ENCODE measurements at places on chromosomes 13 and 19. TPM values are rescaled to one million over a fixed set of nuclear protein-coding genes. Genes with fewer than 3 reads are reported as not detected.

The ZFP28 gene
- 2.2 TPM for total RNA-seq

The ZNF880 gene
- 3.2 TPM for total RNA-seq

The SERTAD3 gene
- 7.9 TPM for total RNA-seq

The DENND1C gene
- not detected for total RNA-seq

The PCDH17 gene
- total RNA-seq = 0.11 TPM

The LILRB5 gene
- total RNA-seq = not detected

The C19orf33 gene
- 169 TPM for total RNA-seq

The SLC10A2 gene
- total RNA-seq = not detected

The RAVER1 gene
- total RNA-seq = 81.8 TPM

The FXYD1 gene
- not detected for total RNA-seq

The WIZ gene
- total RNA-seq = 35.1 TPM

GRCh38 chr19:17618936-17619335, 63.5 kb downstream of the COLGALT1 start:
- no peaks in the 10 kb centered on the region for H3K27me3 ChIP-seq
- no peaks in the 10 kb centered on the region for H3K36me3 ChIP-seq
- H3K4me3 ChIP-seq = no peak overlapping the region
- no peak overlapping the region for H3K27ac ChIP-seq
- DNase-seq = no peak

DNA sequence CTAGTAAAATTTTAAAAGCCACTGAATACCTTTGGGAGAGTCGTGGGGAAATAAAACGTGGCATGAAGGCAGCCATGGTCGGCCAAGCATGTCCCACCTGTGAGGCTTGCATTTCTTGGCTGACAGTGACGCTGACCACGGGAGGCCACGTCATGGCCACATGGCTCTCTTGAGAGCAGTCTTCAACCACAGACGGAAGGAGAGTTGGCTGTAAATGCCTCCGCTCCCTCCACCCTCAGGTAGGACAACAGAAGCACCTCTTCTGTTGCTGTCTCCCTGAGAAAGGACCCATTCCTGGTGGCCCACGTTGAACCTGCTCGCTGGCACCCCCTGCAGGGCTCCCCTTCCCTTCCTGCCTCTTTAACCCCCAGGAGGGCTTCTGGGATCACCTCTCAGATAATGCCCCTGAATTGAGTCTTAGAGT, 10.6 kb upstream of the LRRC25 start:
- H3K4me3 ChIP-seq = no peak overlapping the region
- H3K27ac ChIP-seq = no peak overlapping the region
- no peaks in the 10 kb centered on the region for H3K36me3 ChIP-seq

DNA sequence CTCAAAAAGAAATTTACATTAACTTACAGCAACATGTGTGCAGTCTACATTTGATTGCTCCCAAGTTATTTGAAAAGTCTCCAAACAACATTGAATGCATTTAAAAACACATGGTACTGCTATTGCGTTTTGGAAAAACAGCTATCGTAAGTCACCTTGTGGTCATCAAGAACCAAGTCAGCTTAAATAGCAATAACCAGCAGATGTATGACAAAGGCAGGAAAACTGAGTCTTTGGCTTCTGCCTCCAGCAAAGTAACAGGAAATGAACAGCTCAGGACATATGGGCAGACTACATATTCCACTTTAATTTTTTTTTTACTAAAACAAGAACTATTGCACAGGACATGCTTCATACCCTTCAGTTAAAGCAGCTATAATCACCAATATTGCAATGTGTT, 580.6 kb upstream of the SPRY2 start:
- no peaks in the 10 kb centered on the region for H3K27me3 ChIP-seq
- no peak for DNase-seq
- no peaks in the 10 kb centered on the region for H3K36me3 ChIP-seq
- no peak overlapping the region for H3K27ac ChIP-seq
- H3K4me3 ChIP-seq = no peak overlapping the region
- no peaks in the 10 kb centered on the region for H3K4me1 ChIP-seq

- no peak for DNase-seq
- peaks cover 51% of the 10 kb centered on the region for H3K36me3 ChIP-seq
- H3K4me3 ChIP-seq = no peak overlapping the region
- no peaks in the 10 kb centered on the region for H3K27me3 ChIP-seq
These were observed 14.0 kb upstream of the ZNF491 start for GRCh38 chr19:11784356-11784755.

GRCh38 chr19:19305066-19305465, 15.2 kb downstream of the SUGP1 start:
- no peaks in the 10 kb centered on the region for H3K4me1 ChIP-seq
- no peak for DNase-seq
- no peak overlapping the region for H3K27ac ChIP-seq
- H3K4me3 ChIP-seq = no peak overlapping the region
- peaks cover 27% of the 10 kb centered on the region for H3K36me3 ChIP-seq
- no peaks in the 10 kb centered on the region for H3K27me3 ChIP-seq

DNA sequence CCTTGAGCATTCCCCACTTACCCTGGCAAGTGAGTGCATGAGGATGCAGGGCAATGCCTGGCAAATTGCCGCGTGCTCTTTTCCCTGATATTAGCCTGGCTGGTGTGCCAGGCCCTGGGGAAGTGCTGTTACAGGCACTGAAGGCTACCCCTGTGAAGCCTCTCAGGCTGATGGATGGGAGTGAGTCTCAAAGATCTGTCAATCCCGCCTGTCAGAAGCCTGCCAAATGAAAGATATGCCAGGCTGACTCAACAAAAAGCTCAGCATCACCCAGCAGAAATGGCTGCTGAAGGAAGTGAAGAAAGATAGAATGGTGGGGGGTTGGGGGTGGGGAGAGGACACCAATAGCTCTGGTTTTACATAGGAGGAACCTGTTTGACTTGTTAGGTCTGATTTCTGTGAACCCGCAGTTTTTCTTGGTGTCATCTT, 112.1 kb downstream of the LACC1 start:
- H3K27me3 ChIP-seq = no peaks in the 10 kb centered on the region
- peak; percentile 14 for DNase-seq
- H3K4me1 ChIP-seq = peaks cover 6% of the 10 kb centered on the region
- H3K4me3 ChIP-seq = no peak overlapping the region
- no peak overlapping the region for H3K27ac ChIP-seq

- H3K4me1 ChIP-seq = peaks cover 14% of the 10 kb centered on the region
- H3K27ac ChIP-seq = peak overlapping the region; percentile 68
- no peaks in the 10 kb centered on the region for H3K27me3 ChIP-seq
These were observed 503.4 kb downstream of the TBC1D4 start for GRCh38 chr13:74978591-74978990.

- DNase-seq = peak; percentile 42
- H3K4me1 ChIP-seq = peaks cover 16% of the 10 kb centered on the region
- no peaks in the 10 kb centered on the region for H3K36me3 ChIP-seq
- no peak overlapping the region for H3K27ac ChIP-seq
- no peaks in the 10 kb centered on the region for H3K27me3 ChIP-seq
These were observed 63.9 kb downstream of the LHFPL6 start for GRCh38 chr13:39538816-39539790.

DNA sequence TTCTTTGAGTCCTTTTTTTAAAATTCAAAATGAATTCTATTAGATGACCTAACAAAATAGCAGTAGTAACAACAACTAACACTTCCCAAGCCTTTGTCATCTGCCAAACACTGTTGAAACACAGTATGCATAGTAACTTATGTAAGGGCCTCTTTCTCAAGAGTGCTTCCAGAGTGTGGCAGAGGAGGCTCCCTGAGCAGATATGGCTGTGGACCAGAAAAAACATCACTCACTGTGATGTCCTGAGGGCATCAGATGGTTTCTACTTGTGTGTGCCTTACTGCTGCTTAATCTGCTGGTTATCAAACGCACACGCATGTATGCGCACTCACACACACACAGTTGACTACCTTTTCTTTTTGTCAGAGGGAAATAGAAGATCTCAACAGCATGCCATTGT, 110.8 kb downstream of the DLEU7 start:
- no peak for DNase-seq
- H3K4me3 ChIP-seq = no peak overlapping the region
- H3K36me3 ChIP-seq = no peaks in the 10 kb centered on the region
- no peak overlapping the region for H3K27ac ChIP-seq
- no peaks in the 10 kb centered on the region for H3K4me1 ChIP-seq

GRCh38 chr13:73696271-73696670, 437.9 kb downstream of the KLF12 start:
- H3K4me1 ChIP-seq = no peaks in the 10 kb centered on the region
- H3K27ac ChIP-seq = no peak overlapping the region
- DNase-seq = no peak
- no peak overlapping the region for H3K4me3 ChIP-seq

GRCh38 chr13:110702591-110703526, 3.1 kb downstream of the CARS2 start:
- no peak for DNase-seq
- H3K27ac ChIP-seq = no peak overlapping the region
- H3K36me3 ChIP-seq = peaks cover 19% of the 10 kb centered on the region

DNA sequence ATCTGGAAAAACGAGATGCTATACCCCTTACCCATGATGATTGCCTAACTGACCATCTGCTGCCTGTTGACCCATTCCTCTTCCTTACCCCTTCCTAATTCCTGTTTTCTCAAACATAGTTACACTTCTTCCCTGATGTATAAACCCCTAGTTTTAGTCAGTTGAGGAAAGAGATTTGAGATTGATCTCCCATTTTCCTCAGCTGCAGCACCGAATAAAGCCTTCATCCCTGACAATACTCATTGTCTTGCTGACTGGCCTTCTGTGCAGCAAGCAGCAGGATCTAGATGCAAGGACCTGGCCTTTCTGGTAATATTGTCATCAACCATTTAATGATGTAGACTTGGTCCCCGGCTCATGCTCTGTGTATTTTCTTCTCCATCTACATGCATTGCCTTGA, 999 bp upstream of the ZNF264 start:
- no peak overlapping the region for H3K4me3 ChIP-seq
- H3K36me3 ChIP-seq = peaks cover 23% of the 10 kb centered on the region
- DNase-seq = no peak

GRCh38 chr19:2648528-2648937, 54.0 kb downstream of the GNG7 start:
- H3K27me3 ChIP-seq = no peaks in the 10 kb centered on the region
- H3K27ac ChIP-seq = no peak overlapping the region
- no peak overlapping the region for H3K4me3 ChIP-seq
- no peaks in the 10 kb centered on the region for H3K4me1 ChIP-seq
- peak; percentile 83 for DNase-seq

DNA sequence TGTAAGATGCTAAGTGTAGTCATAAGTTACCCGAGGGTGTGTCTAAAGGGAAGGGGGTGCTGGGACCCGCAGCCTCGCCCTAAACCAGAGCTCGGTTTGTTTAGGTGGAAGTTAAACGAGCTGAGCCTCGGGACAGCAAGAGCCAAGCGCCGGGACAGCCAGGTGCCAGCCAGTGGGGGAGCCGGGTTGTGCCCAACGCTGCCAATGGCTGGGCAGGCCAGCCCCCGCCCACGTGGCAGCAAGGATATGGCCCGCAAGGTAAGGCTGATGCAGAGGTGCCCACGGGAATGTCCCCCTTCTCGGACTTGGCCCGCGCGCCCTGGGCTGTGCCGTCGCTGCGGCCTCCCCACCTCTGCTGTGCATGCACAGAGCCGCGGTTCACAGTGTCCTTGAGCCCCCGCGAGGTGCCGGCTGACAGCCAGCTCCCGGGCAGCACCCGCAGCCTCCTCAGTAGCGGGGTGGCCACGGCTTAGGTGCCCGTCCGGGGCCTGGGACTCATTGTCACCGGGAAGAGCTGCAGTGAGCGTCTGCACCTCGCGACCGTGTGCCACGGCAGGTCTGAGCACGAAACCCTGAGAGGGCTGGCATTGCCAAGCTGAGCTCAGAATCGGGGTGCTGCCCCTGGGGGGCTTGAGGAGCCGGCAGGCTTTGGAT, 9.3 kb upstream of the RPS15 start:
- peaks cover 13% of the 10 kb centered on the region for H3K36me3 ChIP-seq
- no peaks in the 10 kb centered on the region for H3K4me1 ChIP-seq
- H3K27me3 ChIP-seq = no peaks in the 10 kb centered on the region
- no peak overlapping the region for H3K4me3 ChIP-seq
- H3K27ac ChIP-seq = no peak overlapping the region

DNA sequence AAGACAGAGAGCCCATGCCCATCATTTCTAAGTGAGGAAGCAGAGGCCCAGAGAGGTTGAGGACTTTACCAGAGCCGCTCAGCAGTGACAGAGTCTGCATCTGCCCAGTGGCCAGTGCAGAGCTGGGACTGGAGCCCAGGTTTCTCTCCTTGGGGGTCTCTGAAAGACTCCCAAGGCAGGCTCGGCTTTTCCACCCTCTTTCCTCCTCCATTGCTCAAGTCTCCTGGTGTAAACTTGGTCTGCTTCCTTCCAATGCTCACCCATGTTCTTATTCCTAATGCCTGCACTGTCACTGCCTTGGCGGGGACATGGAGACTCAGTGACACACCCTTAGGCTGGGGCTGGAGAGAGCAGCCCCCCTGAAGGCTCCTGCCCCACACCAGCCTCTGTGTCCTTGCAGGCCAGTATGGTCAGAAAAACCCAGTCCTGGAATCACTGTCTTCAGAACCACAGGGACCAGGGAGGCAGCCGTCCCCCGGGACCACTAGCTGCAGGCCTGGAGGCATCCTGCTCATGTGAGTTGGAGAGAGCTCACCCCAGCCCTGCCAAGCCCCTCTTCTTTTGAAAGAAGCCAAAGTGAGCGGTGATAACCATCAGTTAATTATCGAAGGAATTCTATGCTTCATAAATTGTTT, 211.0 kb upstream of the ZNF536 start:
- no peaks in the 10 kb centered on the region for H3K4me1 ChIP-seq
- H3K4me3 ChIP-seq = no peak overlapping the region
- DNase-seq = no peak
- H3K27me3 ChIP-seq = no peaks in the 10 kb centered on the region

- no peak overlapping the region for H3K27ac ChIP-seq
- peaks cover 22% of the 10 kb centered on the region for H3K4me1 ChIP-seq
- no peaks in the 10 kb centered on the region for H3K27me3 ChIP-seq
- DNase-seq = no peak
- H3K4me3 ChIP-seq = no peak overlapping the region
These were observed 88.8 kb downstream of the FNDC3A start for GRCh38 chr13:49064476-49064875.

GRCh38 chr13:97267418-97268059, 45.4 kb downstream of the MBNL2 start:
- H3K27ac ChIP-seq = no peak overlapping the region
- H3K36me3 ChIP-seq = no peaks in the 10 kb centered on the region
- no peaks in the 10 kb centered on the region for H3K27me3 ChIP-seq

DNA sequence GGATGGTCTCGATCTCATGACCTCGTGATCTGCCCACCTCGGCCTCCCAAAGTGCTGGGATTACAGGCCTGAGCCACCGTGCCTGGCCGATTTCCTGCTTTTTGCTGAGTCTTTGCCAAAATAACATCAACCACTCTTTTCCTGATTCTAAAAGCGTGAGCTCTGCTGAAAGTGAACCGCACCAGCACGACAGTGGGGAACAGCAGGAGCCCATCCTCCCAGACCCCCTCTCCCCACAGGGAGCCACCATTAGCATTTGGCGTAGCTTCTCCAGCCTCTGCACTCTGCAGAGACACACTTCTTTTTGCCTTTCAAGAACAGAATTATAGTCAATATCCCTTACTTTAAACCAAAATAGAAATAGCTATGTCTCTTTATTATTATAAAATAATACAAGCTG, 41.3 kb downstream of the MYH14 start:
- 0 out of 2 replicates have a peak, but pooled peaks cover 6% of the 10 kb centered on the region for H3K36me3 ChIP-seq
- no peak overlapping the region for H3K4me3 ChIP-seq
- H3K27me3 ChIP-seq = no peaks in the 10 kb centered on the region
- H3K27ac ChIP-seq = no peak overlapping the region

- DNase-seq = peak; percentile 41
- no peaks in the 10 kb centered on the region for H3K27me3 ChIP-seq
- no peak within 1 kb of the TSS for H3K27ac ChIP-seq
- peaks cover 9% of the 10 kb centered on the region for H3K4me1 ChIP-seq
These were observed at the start of gene HSD17B14 for GRCh38 chr19:48836089-48837017. Gene HSD17B14 (minus strand): TSS chr19:48836491. CDS start chr19:48836411, 80 bp downstream.
